Activated naive CD4-positive, alpha-beta T cell treated with anti-CD3 and anti-CD28 coated beads for 36 hours (primary cell): ENCODE measurements at places on chromosomes 7 and 10. TPM values are rescaled to one million over a fixed set of nuclear protein-coding genes. Genes with fewer than 3 reads are reported as not detected.

The SRRM3 gene
- total RNA-seq: not detected

The OR2A5 gene
- total RNA-seq: not detected

The SLC29A4 gene
- total RNA-seq: 0.42 TPM

The KCNMA1 gene
- not detected for total RNA-seq

The LIPN gene
- not detected for total RNA-seq

The MEST gene
- total RNA-seq: 1.4 TPM

The PALD1 gene
- total RNA-seq: 0.69 TPM

The TMEM213 gene
- total RNA-seq: not detected

The GCK gene
- 2.1 TPM for total RNA-seq

The TACR2 gene
- not detected for total RNA-seq

The MNX1 gene
- total RNA-seq: not detected

The POLR2J3 gene
- total RNA-seq: 15.5 TPM

The SRGN gene
- total RNA-seq: 198 TPM

The SPDYE11 gene
- not detected for total RNA-seq

The AMPH gene
- 0.07 TPM for total RNA-seq

The PNLIP gene
- not detected for total RNA-seq

The LIPJ gene
- not detected for total RNA-seq
